ENCODE measurements at places on chromosomes 2 and 18.

DNA sequence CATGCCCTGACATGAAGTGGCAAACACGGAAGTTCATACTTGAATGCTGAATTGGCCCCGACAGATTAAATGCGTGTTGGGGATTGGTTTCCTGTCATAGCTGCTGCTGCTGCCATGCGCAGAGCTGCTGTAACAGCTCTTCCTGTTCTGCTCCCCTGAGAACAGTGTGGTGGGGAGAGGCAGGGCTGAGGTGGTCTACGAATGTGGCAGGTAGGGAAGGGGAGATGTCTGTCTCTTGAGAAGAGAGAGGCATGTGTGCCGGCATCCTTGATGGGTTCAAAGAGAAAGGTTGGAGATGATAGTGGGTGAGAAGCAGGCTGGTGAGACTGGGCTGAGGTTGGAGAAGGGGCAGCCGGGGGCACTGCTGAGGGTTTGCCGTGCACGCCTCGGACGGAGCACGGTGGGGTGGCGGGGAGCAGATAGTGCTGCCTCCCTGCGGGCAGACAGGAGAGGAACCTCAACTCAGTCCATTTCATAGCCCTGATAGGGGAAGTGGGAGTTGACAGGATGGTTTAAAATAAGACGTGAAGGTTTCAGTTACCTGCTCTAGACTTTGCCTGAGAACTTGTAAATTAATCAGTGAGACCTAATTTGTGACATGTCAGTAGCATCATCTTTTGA, 46.1 kb downstream of the TMEM185B start:
- peak; percentile 62 for DNase-seq

DNA sequence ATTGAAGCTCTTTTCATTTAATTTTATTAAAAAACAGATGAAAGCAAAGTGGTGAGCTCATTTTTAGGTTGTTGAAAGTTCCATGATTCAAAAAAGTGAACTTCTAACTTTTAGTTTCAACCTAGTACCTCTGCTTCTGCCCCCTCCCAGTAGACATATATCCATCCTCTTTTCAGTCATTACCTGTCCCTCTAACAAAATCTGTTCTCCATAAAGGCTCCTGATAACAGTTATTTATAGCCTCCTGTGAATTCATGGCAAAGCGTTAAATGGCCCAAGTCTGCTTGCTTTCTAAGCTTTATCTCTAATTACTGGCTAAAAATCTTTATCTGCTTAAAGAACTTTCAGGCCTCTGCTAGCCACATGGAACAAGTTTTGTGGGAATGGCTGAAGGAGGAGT, 148.1 kb downstream of the TTC27 start:
- no peak for DNase-seq

GRCh38 chr2:231612109-231612455, 19.4 kb downstream of the TEX44 start:
- DNase-seq = no peak

DNA sequence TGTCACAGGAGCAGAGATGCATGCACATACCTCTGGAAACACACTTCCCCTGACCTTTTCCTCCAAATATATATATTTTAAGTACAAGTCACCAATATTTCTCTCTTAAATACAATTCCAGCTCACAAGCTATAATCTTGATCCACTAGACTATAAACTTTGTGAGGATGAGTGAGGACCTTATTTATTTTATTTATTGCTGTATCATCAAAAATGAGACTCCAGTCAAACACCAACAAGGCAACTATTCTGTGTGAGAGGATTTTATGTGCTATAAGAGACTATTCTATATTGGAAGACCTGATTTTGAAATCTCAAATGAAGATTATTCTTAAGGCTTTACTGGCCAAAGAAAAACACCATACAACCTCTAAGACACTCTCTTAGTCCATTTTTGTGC, 1352.2 kb downstream of the SUCLG1 start:
- DNase-seq = no peak

DNA sequence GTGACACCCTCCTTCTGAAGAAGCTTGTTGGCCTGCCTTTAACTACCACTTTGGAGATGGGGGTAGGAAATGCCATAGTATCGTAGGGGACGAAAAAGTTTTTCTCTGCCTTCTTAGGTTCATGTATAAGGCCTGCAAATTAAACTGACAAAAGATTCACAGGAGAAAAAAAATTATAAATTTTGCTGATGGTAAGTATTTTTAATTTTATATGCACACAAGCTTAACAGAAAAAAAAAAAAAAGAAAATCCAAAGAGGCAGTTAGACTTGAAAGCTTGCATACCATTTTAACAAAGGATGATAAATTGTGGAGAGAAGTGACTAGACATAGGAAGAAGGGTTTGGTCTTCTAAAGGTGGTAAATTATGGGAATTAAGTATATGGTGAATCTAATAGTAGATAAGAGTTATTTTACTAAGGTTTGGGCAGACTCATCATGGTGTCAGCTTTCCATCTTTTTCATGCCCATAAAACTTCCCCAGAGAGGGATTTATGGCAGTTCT, 62.5 kb upstream of the B3GNT2 start:
- no peak for DNase-seq
